ENCODE measurements at places on chromosomes 7 and 10. TPM values are rescaled to one million over a fixed set of nuclear protein-coding genes. Genes with fewer than 3 reads are reported as not detected.

DNA sequence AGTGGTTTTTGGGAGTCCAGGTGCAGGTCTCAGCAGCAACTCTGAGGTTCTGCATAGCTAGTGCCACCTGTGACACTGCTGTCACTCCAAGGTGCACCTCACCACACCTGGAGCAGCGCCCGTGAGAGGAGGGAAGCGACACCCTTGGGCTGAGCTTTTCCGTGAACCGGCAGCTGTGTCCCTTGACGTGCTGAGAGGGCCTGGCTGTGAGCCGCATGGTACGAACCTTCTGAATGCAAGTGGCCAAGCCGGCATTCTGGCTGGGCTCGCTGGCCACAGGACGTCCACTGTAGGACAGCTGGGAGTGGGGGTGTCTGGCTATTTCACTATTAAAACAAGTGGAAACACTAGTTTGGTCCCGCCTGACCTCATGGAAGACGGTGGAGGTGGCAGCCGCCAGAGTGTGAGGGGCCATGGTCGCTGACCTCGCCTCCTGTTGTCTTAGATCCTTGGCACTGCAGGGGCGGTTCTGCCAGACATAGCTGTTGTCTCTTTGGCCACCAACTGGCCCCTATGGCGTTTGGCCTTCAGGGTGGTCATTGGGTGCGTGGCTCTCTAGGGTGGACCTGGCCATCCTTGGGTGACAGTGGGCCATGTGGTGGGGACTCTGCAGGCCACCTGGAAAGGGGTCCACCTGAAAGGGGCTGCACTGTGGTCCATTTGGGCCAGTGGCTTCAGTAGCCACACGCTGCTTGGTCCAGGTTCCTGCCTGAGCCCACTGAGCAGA, 12.9 kb downstream of the INPP5A start:
- no peak for DNase-seq

GRCh38 chr7:16301291-16301690, 120.0 kb downstream of the CRPPA start:
- DNase-seq: no peak

- peak; percentile 82 for DNase-seq
Observed at GRCh38 chr7:44639671-44640321, 33.4 kb downstream of the OGDH start.

- DNase-seq: no peak
Observed at GRCh38 chr7:123327661-123328060, 127.9 kb upstream of the SLC13A1 start.

DNA sequence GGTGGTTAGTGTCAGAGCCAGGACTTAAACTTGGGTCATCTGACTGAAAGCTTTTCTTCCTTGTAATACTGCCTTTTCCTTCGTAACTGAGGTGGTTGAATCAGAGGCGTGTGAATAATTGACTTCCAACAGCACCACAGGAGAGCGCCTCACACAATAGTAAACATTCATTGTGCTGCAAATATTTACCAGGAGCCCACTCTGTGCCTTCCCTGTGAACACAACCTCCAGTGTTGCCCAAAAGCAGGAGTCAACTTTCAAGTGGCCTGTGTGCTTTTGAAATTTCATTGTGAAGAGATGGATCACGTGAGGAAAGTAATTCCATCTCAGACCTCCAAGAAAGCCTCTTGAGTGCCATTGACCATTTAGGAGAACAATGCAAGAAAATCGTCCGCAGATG, 60.2 kb downstream of the ADRA2A start:
- no peak for DNase-seq

DNA sequence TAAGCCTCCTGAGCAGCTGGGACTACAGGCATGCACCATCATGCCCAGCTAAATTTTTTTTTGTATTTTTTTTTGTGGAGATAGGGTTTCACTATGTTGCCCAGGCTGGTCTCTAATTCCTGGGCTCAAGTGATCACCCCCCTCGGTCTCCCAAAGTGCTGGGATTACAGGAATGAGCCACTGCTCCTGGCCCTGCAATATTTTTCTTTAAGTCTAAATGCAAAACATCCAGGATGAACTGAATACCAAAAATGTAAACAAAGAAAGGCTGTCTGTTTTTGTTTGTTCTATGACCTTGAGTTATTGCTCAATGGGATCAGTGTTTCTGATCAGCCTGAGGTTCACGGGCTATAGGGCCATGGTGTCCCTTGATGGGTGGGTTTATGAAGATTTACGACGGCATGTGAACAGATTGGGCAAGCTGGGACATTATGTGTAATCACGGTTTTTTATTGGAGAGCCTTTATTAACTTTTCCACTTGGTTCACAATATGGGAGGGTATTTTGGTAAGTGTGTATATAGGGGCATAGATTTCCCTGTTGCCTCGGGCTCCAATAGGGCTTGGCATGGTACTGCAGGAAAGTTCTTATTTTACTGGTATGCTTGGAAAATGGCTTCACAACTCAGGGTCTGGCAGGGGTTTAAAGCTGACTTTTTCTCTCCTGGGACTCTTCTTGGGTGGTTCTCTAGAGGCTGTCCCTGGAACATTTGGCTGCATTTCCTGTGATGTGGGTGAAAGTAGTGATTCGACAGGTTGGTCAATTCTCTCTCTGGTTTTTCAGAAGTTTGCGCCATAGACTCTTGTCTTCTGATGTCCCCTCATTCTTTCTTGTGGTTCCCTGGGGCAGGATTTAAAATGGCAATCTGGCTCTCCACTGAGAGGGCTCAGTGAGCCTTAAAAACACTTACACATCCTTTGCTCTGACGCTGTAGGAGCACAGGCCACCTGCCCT, 41.6 kb downstream of the MRPS33 start:
- DNase-seq: peak; percentile 15

The SEMA4G gene
- 48.6 TPM for total RNA-seq

GRCh38 chr7:150986556-150986955, 4.3 kb upstream of the NOS3 start:
- DNase-seq: no peak

The LIPN gene
- total RNA-seq: not detected

The ANTXRL gene
- not detected for total RNA-seq

GRCh38 chr10:125720002-125720382, 483 bp downstream of the EDRF1 start:
- no peak for DNase-seq

DNA sequence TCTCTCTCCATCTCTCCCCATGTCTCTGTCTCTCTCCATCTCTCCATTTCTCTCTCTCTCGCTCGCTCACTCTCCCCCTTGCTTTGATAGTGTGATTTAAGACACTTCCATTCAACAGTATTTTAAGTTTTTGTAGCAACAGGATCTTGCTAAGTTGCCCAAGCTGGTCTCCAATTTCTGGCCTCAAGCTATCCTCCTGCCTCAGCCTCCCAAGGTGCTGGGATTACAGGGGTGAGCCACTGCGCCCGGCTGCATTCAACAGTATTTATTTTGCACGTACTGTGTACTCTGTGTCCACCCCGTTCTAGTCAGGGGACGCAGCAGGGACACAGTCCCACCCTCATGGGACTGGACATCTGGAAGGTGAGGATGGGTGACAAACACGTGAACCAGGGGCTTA, 14.4 kb upstream of the PDGFA start:
- no peak for DNase-seq

The FRAT1 gene
- total RNA-seq: 13.8 TPM

The GAD2 gene
- 0.53 TPM for total RNA-seq

GRCh38 chr10:122307669-122308416, 36.7 kb downstream of the BTBD16 start:
- DNase-seq: peak; percentile 90

The SPDYE16 gene
- total RNA-seq: 0.03 TPM

DNA sequence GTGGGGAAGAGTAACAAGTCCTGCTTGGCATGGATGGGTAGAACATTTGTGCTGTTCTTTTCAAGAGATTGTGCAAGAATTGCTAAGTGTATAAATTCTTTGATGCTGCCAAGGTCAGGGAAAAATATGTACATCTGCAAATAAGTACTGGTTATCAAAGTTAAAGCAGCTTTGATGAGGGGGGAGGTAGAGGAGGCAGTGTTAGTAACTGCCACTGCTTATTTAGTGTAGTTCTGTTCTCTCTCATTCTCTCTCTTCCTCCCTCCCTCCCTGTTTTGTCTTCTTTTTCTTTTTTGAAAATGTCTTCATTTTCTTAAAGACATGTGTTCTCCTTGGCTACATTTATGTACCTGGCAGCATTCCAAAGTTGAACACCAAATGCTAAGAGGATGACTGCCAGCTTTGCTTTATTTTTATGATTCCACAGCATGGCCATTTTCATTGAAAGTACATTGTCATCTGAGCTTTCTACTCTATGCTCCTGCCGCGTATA, 18.6 kb downstream of the CACNB2 start:
- no peak for DNase-seq

The UMAD1 gene
- 29.0 TPM for total RNA-seq

The MEOX2 gene
- 0.80 TPM for total RNA-seq

The AS3MT gene
- total RNA-seq: 9.1 TPM

DNA sequence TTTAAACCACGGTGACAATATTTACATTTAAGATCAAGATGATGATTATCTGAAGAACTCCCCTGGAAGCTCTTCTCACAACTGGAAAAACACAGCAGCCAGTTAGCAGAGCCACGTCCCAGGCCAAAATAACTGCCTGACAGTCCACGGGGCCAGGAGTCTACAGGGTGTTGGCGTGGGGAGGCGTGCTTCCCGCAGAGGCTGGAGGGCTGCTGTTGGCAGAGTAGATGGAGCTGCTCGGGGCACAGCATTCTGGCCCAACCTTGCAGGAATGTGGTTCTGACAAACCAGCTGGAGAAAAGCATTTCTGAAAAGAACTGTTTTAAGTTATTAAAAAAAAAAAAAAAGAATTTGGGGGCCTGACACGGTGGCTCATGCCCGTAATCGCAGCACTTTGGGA, 177.9 kb downstream of the EBF3 start:
- DNase-seq: no peak

DNA sequence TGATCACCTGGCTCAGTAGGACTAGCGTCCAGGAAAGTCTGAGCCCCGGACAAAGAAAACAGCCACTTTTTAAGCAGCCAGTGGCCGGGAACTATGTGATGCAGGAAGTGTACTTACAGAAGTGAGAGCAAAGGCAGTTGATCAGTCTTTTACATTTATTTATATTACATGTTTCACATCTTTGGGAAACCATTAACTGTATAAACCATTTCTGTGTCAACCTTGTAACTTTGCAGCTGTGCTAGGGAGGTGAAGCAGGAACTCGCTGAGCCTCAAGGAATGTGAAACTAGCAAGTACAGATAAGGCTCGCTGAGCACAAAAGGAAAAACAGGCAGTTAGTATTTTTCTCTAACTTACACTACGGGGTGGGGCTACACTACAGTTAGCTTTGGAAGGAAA, 39.9 kb upstream of the HECW1 start:
- DNase-seq: peak; percentile 10

- no peak for DNase-seq
Observed at GRCh38 chr7:105256761-105257231, 131.9 kb downstream of the SRPK2 start.

- DNase-seq: no peak
Observed at GRCh38 chr7:47741984-47742383, 160.1 kb upstream of the TNS3 start.

- DNase-seq: no peak
Observed at GRCh38 chr10:8048281-8049008, 6.0 kb upstream of the GATA3 start.

DNA sequence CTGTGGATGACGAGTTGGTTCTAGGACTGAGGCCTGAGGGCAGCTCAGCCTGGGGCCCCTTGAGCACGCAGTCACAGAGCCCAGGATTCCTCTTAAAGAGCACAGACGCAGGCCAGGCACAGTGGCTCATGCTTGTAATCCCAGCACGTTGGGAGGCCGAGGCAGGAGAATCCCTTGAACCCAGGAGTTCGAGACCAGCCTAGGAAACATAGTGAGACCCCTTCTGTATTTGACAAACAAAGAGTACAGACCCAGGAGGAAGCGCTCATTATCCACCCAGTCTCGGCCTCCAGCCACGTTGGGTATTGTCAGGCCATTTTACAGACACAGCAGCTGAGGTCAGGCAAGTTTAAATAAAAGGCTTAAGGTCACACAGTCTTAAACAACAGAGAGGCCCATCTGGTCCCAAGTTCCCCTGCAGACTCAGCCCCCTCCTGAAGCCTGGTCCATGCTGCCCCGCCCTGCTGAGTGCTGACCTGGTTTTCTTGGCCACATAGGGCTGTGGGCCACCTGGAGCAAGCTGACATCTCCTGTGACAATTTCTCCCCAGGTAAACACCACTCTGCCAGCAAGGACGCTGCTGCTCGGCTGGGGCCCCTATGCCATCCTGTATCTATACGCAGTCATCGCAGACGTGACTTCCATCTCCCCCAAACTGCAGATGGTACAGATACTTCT, 12.6 kb downstream of the RGR start:
- DNase-seq: no peak

The DHX32 gene
- 50.8 TPM for total RNA-seq

The NUTM2E gene
- total RNA-seq: 0.37 TPM

- DNase-seq: no peak
Observed at GRCh38 chr10:78459639-78460037, 426.0 kb downstream of the RPS24 start.

- no peak for DNase-seq
Observed at GRCh38 chr7:112252141-112252540, 45.6 kb downstream of the ZNF277 start.

DNA sequence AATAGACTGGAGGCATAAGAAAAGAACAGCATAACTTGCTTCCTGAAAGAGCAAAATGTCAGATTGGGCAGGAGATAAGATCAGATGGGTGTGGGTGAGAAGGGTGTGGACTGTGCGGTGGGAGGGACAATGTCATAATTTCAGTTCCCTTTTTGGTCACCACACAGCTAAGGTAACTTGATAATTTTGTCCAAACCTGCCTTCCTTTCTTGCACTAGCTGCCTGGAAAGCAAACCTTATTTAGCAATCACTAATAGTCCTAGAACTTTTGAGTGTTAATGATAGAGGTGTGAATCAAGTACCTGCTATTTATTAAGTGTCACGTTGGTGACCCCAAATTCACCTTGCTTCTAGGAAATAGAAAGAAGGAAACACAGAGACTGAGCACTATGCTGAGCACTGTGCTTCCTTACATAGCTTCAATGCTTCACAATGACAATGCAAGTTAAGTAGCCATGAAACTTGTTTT, 72.4 kb upstream of the SP4 start:
- no peak for DNase-seq

The CDH23 gene
- total RNA-seq: 0.30 TPM

The ZNF727 gene
- total RNA-seq: not detected

DNA sequence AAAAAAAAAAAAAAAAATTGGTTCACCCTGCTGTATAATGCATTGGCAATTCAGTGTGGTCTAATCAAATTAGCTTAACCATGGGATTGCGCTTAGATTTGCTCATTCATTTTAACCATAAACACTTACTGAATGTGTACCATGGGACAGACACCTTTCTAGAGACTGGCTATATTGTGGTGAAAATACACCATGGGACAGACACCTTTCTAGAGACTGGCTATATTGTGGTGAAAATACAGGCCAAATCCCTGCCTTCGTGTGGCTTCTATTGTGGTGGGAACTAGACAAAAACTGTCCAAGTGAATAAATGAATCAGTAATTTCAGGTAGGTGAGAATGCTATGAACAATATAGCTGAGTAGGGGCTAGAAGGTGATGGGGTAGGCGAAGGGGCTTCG, 10.2 kb upstream of the REPIN1 start:
- no peak for DNase-seq

- no peak for DNase-seq
Observed at GRCh38 chr7:154998481-154998880, 4.4 kb downstream of the PAXIP1 start.

Data from hepatocyte (in vitro differentiated cells).